ENCODE measurements at places on chromosomes 7 and 10. TPM values are rescaled to one million over a fixed set of nuclear protein-coding genes. Genes with fewer than 3 reads are reported as not detected.

The GDF2 gene
- total RNA-seq: not detected

The NRCAM gene
- total RNA-seq: 0.62 TPM

The WEE2 gene
- total RNA-seq: not detected

The NPM3 gene
- total RNA-seq: 156 TPM

The GOT1 gene
- 80.1 TPM for total RNA-seq

The TAS2R16 gene
- total RNA-seq: not detected

The PRF1 gene
- total RNA-seq: not detected

The RNF148 gene
- 0.66 TPM for total RNA-seq

The SGMS1 gene
- total RNA-seq: 45.4 TPM

The GBX1 gene
- not detected for total RNA-seq

The PDZD7 gene
- total RNA-seq: 1.4 TPM

The KCND2 gene
- total RNA-seq: 2.0 TPM

The PRPF18 gene
- 46.7 TPM for total RNA-seq

The ACTL6B gene
- total RNA-seq: not detected

The AKR1D1 gene
- not detected for total RNA-seq

The SHTN1 gene
- 1.8 TPM for total RNA-seq

The STAM gene
- 25.4 TPM for total RNA-seq

The ITPRID1 gene
- total RNA-seq: not detected

The FLNC gene
- total RNA-seq: 286 TPM

The PLXDC2 gene
- total RNA-seq: 6.9 TPM

The GPR85 gene
- 8.6 TPM for total RNA-seq

The GRM8 gene
- total RNA-seq: not detected

The ARHGAP22 gene
- total RNA-seq: 85.7 TPM

The ZNF425 gene
- 1.9 TPM for total RNA-seq

The RSPH10B2 gene
- not detected for total RNA-seq

The SRRM3 gene
- total RNA-seq: 0.50 TPM

The TMEM184A gene
- 0.11 TPM for total RNA-seq

The ZNF853 gene
- 3.9 TPM for total RNA-seq

The NAMPT gene
- total RNA-seq: 95.3 TPM

The CNPY1 gene
- total RNA-seq: not detected

The ZNF488 gene
- under 0.01 TPM for total RNA-seq

The LSM8 gene
- 36.0 TPM for total RNA-seq

The CPA1 gene
- total RNA-seq: not detected

The MUC12 gene
- 0.44 TPM for total RNA-seq

The PNLIPRP3 gene
- 0.12 TPM for total RNA-seq

The CD36 gene
- 2.6 TPM for total RNA-seq

The TEX47 gene
- not detected for total RNA-seq

The PHKG1 gene
- total RNA-seq: 0.66 TPM

The ENTPD1 gene
- under 0.01 TPM for total RNA-seq

The MSRB2 gene
- total RNA-seq: 16.7 TPM

The DRGX gene
- not detected for total RNA-seq

The AMPH gene
- 1.5 TPM for total RNA-seq

The LOXL4 gene
- total RNA-seq: 129 TPM

Data from uterine smooth muscle cell (primary cell).